ENCODE measurements at places on chromosomes 13 and 19.

GRCh38 chr19:48095612-48096175 lies 14.9 kb downstream of the PLA2G4C start:
- DNase-seq, result no peak

DNA sequence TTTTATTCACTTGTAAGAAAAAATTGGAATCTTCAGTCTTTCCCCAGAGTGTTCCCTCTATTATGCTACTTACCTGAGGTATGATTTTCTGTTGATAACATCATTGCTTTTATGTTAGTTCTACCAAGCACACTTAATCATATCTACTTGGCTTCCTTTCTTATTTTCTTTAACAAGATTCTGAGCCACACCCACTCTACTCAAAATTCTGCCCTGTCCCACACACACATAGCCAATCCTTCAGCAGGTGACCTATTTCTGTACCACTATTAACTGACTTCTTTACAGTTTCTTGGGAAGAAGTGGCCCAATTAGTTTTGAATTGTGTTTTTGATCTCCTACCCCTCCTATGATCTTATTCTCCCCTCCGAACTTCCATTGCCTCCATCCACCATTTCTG lies 215.7 kb downstream of the PCDH9 start:
- DNase-seq, result no peak

DNA sequence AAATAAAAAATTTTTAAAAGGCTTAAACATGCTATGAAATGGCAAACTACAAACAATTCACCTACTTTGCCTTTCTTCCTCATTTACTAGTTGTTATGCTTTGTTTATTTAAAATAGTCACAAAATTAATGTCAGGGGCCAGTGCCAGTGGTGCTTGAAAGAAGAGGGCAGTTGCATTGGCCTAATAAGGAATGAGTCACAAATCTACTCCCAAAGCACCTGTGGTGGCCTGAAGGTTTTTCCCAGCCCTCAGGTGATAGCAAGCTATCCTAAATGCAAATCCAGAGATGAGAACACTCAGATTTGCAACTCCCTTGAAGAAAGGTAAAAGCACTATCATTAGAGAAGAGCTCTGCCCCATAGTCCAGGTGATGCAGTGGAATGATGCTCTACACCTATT lies 103.6 kb downstream of the MBNL2 start:
- no peak for DNase-seq

GRCh38 chr13:38693168-38693567 lies 6.3 kb downstream of the FREM2 start:
- DNase-seq, result no peak

- no peak for DNase-seq
Measured at GRCh38 chr19:35986664-35987570, 8.1 kb upstream of the SDHAF1 start.

DNA sequence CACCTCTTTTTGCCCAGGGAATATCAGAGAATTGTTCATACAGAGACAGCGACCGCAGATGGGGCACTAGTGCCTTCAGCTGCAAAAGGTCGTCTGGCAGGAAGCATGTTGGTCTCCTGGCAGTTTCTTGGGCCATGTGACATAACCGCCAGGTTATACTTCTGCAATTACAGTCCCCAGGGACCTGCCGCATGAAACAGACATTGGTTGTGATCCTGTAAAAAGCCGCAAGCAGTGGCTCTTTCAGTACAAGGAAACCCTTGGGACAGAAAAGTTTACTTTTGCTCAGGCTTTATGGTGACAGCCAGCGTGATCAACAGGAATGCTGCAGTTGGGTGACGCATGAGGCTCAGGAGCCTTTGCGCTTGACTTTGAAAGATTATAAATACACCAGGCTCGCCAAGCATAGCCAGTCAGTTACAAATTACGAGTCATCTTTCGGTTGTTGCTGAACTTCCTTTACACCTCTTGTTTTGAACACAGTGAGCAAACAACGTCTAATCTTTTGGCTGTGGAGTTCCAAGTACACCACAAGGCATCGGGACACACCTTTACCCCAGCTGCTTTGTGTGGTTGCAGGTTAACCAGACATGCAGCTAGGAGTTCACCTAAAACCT lies 50.5 kb upstream of the UBE2L5 start:
- peak; percentile 28 for DNase-seq

- DNase-seq, result no peak
Measured at GRCh38 chr13:48393698-48394085, 19.2 kb downstream of the LPAR6 start.

- DNase-seq, result no peak
Measured at GRCh38 chr13:23876265-23876664, 12.9 kb downstream of the MIPEP start.

- peak; percentile 92 for DNase-seq
Measured at GRCh38 chr13:29861694-29862110, 11.3 kb upstream of the UBL3 start.

GRCh38 chr13:91592056-91593014 lies 193.9 kb downstream of the GPC5 start:
- no peak for DNase-seq

GRCh38 chr19:38691938-38692457 lies 44.5 kb downstream of the ACTN4 start:
- no peak for DNase-seq

GRCh38 chr13:46124967-46125933 lies 20.4 kb upstream of the CPB2 start:
- DNase-seq, result no peak

DNA sequence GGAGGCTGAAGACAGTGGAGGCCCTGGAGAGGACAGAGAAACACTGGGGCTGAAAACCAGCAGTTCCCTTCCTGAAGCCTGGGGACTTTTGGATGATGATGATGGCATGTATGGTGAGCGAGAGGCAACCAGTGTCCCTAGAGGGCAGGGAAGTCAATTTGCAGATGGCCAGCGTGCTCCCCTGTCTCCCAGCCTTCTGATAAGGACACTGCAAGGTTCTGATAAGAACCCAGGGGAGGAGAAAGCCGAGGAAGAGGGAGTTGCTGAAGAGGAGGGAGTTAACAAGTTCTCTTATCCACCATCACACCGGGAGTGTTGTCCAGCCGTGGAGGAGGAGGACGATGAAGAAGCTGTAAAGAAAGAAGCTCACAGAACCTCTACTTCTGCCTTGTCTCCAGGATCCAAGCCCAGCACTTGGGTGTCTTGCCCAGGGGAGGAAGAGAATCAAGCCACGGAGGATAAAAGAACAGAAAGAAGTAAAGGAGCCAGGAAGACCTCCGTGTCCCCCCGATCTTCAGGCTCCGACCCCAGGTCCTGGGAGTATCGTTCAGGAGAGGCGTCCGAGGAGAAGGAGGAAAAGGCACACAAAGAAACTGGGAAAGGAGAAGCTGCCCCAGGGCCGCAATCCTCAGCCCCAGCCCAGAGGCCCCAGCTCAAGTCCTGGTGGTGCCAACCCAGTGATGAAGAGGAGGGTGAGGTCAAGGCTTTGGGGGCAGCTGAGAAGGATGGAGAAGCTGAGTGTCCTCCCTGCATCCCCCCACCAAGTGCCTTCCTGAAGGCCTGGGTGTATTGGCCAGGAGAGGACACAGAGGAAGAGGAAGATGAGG lies 1.5 kb downstream of the PPP1R15A start:
- DNase-seq, result no peak
